ENCODE measurements at places on chromosomes 12 and 14.

DNA sequence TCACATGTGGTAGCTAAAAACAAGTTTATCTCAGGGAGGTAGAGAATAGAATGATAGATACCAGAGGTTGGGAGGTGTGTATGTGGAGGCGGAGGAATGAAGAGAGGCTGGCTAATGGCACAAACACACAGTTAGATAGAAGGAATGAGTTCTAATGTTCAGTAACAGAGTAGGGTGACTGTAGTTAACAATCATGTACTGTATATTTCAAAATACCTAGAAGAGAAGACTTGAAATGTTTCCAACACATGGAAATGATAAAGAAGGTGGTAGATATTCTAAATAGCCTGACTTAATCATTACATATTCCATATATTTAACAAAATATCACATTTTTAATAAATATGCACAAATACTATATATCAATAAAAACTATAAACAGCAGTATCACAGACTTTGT is 8.9 kb upstream of the IFNG-AS1 start:
- DNase-seq: no peak

DNA sequence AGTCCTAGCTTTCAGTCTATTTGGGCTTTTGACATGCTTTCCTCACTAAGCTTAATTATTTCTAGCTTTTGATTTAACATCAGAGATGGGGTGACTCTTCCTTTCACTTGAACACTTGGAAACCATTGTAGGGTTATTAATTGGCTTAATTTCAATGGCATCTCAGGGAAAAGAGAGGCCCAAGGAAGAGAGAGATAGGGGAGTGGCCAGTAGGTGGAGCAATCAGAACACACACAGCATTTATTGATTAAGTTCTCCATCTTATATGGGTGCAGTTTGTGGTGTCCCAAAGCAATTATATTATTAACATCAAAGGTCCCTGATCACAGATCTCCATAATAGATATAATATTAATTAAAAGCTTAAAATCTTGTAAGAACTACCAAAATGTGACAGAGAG is 1466.1 kb upstream of the SEL1L start:
- DNase-seq: peak; percentile 47

DNA sequence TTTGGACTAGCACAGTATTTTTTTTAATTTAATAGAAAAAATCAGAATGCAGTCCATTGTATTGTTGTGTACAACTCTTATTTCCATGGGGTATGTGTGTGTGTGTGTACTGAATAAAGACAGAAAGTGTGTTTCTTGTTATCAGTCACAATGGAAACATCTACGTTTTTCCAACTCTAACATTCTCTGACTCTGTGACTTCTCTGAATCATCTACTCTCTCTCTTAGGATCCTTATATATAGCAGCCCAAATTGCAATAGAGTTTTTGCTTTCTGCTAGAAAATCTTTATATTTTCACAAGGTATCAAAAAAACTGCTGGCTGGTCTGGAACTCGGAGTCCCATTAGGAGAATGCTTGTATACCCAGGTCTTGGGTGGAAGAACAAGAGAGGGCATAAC is 138.9 kb upstream of the ARID2 start:
- no peak for DNase-seq

GRCh38 chr14:101471723-101472517 is 89.4 kb upstream of the DIO3 start:
- DNase-seq: no peak

- peak; percentile 64 for DNase-seq
Measured at GRCh38 chr12:116918464-116918863, 7.7 kb downstream of the FBXW8 start.

- peak; percentile 25 for DNase-seq
Measured at GRCh38 chr14:99100497-99101270, 171.3 kb downstream of the BCL11B start.

DNA sequence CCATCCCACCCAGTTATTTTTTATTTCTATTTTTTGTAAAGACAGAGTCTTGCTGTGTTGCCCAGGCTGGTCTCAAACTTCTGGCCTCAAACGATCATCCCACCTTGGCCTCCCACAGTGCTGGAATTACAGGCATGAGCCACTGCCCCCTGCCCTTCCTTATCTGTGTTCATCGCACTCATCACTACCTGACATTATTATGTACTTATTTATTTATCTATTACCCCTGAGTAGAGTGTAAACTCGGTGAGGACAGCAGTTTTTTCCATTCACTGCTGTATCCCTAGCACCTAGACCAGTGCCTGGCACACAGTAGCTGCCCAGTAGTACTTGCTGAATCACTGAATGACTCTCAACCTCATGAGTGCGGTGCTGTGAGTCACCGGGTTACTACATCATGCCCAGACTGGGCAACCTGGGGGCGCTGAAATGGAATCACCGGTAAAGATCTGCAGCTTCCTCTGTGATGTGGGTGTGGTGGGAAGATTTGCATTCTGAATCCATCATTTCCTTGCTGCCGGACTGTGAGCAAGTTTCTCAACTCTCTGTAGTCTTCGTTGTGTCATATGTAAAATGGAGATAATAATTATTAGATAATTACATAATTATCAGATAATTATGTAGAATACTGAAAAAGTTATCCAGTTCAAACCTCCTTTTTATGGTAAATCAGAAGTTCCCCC is 81.9 kb upstream of the USP44 start:
- DNase-seq: peak; percentile 59

DNA sequence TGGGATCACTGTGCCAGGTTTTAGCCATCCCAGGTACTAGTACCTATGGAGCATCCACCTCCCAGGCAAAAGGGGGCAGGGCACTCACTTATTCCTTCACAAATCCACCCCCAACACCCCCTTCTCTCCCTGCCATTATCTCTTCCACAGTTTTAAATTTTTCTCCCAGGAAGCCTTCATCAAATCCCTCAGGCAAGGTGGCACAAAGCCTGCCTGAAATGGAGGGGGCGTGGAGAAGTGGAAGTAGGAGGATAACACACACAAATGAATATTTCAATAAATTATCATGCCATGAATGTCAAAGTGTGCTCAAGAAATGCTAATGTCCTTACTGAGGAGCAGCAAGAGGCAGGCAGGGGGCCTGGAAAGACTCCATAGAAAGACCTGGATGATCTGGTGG is 4.7 kb upstream of the CHST11 start:
- DNase-seq: no peak

- peak; percentile 68 for DNase-seq
Measured at GRCh38 chr12:53616950-53617349, 9.2 kb downstream of the ATF7 start.

DNA sequence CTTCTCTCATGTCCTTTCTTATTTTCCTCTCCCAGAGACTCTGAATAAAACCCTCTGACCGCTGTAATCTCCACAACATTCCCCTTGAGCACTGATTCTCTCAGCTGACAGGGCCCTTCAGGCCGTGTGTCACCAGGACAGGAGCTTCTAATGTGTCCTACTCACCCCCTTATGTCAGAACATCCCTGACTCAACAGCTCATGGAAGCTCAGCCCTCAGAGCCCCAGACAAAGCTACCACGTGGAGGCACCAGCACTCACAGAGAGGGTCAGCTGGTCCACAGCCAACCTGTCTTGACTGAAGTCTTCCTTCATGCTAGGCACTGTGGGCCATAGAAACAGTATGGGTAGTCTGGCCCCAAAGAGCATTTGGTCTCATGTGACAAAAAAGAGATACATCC is 49.8 kb downstream of the SMUG1 start:
- DNase-seq: no peak

DNA sequence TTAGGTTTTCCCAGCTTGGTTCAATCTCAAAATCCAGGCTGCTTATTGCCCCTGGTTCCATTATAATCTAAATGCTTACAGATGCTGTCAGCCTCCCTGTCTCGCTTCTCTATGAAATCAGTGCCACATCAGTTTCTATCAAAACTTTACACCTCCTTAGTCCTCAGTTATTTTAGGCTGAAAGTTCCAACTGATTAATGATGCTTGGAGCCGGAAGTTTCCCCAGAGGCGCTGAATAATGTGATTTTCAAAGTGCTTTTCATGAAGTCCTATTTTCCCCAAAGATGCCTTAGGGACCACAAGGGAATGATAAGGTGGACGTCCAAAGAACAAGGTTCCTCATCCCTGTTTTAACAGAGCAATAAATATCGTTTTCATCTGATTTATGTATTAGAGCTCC is 262.4 kb upstream of the RMST start:
- no peak for DNase-seq

GRCh38 chr14:72314808-72315435 is 382.7 kb downstream of the RGS6 start:
- no peak for DNase-seq

DNA sequence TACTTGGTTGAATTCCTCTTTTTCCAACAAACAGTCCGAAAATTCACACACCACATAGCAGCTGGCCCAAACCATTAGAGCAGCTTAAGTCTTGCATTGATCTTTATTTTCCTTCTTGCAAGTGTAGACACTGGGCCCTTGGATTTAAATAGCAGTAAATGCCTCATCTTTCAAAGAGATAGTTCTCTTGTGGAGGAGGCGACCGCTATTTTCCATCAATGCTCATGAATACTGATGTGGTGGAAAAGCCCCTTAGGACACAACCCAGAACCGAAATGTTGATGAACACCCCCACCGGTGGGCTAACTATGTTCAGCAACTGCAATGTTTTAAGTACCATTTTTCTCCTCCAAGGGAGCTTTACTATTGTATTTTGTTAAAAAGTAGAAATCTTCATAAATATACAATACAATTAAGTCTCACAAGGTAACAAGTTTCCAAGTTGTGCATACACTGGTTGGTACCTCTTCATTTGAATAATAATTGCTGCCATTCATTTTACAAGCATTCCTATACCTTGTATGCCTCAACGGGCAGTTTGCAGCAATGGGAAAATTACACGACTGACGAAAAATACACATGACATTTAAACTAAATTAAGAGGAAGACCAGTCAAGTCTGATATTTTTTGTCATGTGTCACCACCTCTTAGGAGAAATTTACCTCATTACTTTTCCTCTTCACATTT is 18.0 kb downstream of the NIN start:
- DNase-seq: peak; percentile 46

- no peak for DNase-seq
Measured at GRCh38 chr14:87994974-87995373, 2.0 kb upstream of the GALC start.

- no peak for DNase-seq
Measured at GRCh38 chr14:93113678-93114067, 2.1 kb downstream of the ITPK1 start.

DNA sequence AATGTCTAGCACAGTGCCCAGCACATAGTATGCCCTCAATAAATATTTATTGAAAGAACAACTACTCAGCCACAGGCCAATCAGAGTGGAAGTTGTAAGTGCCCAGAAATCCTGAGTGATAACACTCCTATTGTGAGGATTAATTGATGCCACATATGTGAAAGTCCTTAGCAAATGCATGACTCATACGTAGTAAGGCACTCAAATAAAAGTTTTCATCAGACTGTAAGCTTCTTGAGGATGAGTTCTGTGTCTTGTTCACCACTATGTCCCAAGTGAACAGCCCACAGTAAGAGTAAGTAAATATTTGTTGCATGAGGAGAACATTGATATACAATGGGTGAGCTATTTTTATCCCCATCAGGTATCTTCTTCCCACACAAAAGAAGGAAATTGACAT is 24.7 kb upstream of the ANO6 start:
- DNase-seq: peak; percentile 48

GRCh38 chr12:68374307-68374982 is 42.3 kb upstream of the MDM1 start:
- DNase-seq: no peak

DNA sequence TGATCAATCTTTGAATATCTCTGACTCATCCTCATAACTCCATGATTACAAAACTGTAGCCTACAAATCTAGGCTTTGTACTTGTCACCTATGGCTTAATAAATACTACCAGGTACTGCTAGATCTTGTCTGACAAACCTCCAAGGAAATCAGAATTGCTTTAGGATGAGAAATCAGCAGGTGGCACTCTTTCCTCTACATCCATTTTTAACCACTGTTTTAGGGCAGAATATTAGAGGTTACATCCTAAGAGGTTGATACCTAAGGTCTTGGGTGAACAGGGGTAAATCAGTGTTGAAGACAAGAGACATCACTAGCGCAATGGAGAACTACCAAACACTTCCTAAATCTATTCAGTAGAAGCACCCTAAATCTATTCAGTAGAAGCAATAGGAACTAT is 63.1 kb upstream of the SOX5 start:
- no peak for DNase-seq

GRCh38 chr12:82099216-82099615 is 259.0 kb downstream of the CCDC59 start:
- DNase-seq: no peak

GRCh38 chr12:109160433-109160832 is 44.0 kb downstream of the ACACB start:
- no peak for DNase-seq

GRCh38 chr12:92899386-92900001 is 29.6 kb downstream of the EEA1 start:
- DNase-seq: peak; percentile 43

- no peak for DNase-seq
Measured at GRCh38 chr12:113826805-113827538, 139.2 kb downstream of the RBM19 start.

GRCh38 chr12:3315201-3315661 is 175.8 kb upstream of the PRMT8 start:
- DNase-seq: no peak

DNA sequence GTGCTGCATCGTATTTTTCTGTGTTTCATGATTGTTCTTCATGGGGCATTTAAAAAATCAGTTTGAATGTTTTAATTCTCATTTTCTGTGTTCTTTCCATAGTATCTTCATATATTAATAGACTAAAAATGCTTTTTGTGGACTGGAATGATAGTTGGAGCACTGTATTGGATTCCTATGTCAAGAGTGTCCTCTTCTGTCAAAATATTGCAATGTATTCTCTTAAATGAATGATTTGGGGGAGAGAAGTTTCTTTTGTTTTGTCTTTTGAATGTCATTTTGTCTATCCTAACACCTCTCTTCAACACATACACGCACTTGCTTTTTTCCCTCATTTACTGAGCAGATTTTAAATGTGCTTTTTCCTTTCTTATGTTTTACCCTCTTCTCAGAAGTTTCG is 4.7 kb upstream of the EIF2S3B start:
- DNase-seq: peak; percentile 30

DNA sequence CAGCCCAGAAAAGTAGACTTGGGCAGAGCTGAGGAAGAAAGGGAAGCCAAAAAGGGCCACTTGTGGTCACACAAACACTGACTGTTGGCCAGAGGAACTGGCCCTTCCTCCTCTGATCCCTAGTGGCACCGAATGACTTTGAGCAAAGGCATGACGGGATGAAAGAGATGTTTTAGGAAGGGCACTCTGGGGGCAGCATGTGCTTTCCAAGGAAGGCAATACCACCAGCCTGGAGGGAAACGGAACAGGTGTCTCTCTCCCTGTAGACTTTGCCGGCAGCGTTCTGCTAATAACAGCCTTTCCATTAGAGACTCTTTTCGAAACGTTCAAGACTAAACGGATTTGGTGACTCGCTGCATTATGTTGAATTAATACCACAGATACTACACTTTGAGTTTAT is 12.3 kb upstream of the FBXO21 start:
- no peak for DNase-seq

DNA sequence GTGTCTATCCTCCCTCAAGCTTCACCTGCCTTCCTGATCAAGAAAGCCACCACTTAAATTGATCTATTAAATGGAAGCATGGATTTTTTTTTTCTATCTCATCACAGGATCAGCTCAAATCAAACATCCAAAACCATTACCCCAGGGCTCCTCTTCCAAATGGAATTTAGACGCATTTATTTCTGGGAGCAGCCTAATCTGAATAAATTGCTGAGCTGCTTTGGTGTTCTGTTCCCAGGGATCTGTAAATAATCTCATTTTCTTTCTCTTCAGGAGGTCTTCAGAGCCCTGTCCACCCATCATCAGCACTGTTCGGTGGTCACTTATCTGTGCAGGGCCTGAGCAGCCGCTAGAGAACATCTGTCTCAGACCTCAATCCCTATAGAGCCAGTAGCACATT is 695.4 kb upstream of the TMEM132C start:
- DNase-seq: no peak

Data from NB4 (cell line).